AG10803 (cell line): ENCODE measurements at places on chromosomes 6 and 20.

DNA sequence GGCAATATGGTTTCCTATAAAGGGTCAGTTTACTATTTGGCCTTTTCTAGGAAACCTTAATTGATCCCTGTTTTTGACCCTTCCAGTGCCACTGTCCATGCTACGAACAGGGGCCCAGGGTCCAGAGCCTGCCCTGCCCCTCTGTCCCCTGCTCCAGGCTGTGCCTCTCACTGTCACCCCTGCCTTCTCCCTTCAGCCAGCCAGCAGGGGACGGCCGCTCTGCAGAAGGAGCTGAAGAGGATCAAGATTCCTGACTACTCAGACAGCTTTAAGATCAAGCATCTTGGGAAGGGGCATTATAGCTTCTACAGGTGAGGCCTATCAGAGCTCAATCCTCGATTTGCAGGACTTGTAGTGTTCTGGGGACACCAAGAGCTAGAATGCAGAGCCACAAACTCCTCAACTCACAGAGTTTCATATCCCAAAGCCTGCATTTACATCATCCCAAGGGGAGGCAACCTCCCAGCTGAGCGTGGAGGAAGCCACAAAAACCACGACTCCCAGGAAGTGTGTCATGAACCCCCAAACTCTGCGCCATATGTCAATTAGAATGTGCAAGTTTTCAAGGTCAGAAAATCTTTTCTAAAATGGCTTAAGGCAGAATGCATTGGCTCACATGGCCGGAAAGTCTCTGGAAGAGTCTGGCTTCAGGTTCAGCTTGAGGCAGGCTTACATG is 3.6 kb downstream of the BPI start:
- peak; percentile 76 for DNase-seq

GRCh38 chr6:160042788-160043301 is 74.0 kb downstream of the IGF2R start:
- DNase-seq = peak; percentile 18

DNA sequence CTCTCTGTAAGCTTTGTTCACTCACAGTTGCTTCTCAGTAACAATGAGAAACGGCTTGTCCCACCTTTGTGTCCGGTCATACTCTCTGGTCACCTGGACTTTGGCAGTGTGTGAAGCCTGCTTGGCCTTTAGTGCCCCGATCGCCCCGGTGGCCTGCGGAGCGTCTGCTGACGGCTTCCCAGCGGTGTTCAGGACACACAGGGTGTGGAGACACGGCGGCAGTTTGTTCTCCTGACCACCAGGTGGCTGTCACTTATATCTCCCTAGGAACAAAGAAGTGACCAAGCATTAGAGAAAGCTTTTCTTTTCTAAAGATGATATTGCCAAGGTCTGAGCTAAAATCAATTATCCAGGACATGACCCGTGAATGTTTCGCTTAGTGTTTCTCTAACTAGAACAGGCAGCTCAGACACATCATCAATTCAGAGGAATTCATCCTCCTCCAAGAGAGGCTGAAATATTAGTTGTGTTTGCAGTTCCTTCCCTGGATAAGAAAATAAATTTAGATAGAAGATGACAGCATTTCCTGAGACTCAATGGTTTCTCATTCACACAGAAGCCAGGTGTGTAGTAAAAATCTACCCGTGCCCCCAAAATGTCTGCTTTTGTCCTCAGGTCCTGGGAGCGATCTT is 167.4 kb upstream of the THBS2 start:
- DNase-seq = no peak

DNA sequence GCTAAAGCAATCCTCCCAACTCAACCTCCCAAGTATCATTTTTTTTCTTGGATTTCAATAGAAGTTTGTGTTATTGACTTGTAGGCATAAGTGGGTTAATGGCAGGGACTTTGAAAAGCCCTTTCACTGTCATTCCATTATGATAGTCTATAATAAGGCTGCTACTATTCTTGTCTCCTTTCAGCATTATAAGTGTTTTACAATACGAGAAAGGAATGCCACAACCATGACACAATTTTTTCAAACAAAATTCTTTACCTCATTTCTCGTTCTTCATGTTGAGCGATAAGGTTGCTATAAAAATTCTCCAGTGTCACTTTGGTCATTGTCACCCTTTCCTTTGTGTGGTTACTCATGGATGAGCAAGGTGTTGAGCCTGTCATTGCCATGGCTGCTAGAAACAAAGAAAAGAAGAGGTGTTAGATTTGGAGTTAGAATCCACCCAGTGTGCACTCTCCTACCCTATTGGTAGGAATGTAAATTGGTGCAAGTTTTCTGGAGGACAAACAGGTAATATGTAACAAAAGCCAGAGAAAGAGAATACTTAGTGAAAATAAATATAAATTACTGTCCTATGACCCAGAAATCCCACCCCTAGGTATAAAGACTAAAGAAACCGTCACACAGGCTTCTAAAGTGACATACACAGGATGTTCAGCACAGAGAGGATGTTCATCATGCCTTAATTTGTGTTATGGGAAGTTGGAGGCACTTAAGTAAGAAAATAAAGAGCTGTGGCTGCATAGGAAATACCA is 7.3 kb downstream of the STK38 start:
- no peak for DNase-seq

GRCh38 chr20:53921443-53921973 is 148.9 kb downstream of the BCAS1 start:
- DNase-seq = no peak

DNA sequence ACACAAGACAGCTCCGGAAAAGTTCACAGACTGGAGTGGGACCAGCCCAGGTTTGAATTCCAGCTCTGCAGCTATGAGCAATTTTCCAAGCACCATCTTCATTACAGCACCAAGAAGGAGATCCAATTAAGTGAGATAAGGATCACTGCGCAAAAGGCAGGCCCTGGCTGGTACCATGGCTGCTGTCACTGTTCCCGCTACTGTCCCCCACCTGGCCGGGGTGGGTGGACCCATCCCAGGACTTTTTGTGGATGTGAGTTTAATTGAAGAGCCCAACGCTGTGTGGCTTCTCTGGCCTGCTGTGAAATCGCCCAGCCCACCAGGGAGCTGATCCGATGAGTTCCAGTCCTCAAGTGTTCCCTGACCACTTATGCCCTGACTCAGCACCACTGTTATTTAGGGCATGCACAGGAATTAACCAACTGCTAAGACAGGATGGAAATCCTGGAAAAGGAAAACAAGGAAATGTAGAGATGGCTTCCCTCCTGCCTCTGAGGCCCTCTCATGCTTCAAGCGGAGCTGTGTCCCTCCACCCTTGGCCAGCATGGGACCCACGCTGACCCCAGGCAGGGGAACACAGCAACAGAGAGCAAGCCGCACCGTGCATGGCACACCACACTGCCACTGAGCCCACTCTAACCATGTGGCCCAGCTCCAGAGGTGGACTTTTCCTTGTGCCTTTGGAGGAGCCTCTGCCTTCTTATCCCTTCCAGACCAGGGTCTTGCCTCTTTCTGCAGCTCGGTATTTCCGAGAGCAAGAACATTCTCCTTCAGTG is 150.0 kb upstream of the CST7 start:
- peak; percentile 59 for DNase-seq

GRCh38 chr6:24517659-24518543 is 23.1 kb downstream of the ALDH5A1 start:
- DNase-seq = no peak

- DNase-seq = no peak
Measured at GRCh38 chr20:33757458-33757857, 25.7 kb downstream of the ZNF341 start.

DNA sequence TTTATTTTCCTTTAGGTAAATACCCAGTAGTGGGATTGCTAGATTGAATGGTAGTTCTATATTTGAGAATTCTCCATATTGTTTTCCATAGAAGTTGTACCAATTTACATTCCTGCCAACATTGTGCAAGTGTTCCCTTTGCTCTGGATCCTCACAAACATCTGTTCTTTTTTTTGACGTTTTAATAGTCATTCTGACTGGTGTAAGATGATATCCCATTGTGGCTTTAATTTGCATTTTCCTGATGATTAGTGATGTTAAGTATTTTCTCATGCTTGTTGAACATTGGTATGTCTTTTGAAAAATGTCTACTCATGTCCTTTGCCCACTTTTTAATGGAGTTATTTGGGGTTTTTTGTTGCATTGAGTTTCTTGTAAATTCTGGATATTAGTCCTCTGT is 85.6 kb downstream of the UBE3D start:
- peak; percentile 92 for DNase-seq

DNA sequence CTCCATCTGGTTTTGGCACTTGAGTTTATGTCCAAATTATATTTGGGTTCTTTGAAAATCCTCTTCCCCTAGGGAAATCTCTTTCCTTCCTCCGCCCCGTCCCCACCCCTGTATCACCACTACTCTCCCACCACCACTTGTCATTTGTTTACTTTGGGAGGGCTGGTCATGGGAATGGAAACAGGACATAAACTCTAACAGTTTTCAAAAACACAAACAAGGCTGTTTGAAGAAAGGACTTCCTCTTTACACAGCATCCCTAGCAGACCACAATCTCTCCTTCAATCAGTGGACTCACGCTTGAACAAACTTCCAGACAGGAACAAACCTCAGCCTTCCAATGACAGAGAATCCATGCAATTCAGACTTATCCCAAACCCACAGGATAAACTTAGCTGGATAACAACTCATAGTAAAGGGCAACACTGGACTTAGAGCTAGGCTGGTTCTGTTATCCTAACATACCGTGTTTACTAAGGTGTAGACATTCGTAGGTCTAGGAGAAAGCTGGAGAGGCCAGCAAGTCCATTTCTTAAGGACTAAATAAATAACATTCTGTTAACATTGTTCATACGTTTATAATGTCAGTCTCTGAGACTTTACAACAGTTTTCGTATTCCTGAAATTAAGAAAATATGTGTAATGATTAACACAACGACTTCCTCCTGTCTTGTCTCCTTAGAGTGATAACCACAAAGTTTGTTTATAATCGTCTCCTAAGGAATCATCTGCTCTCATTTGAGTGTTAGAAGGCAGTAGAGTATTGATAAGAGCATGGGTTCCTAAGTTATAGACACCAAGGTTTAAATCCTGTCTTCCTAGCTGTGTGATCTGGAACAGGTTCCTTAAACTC is 44.1 kb upstream of the CTAGE9 start:
- DNase-seq = no peak

DNA sequence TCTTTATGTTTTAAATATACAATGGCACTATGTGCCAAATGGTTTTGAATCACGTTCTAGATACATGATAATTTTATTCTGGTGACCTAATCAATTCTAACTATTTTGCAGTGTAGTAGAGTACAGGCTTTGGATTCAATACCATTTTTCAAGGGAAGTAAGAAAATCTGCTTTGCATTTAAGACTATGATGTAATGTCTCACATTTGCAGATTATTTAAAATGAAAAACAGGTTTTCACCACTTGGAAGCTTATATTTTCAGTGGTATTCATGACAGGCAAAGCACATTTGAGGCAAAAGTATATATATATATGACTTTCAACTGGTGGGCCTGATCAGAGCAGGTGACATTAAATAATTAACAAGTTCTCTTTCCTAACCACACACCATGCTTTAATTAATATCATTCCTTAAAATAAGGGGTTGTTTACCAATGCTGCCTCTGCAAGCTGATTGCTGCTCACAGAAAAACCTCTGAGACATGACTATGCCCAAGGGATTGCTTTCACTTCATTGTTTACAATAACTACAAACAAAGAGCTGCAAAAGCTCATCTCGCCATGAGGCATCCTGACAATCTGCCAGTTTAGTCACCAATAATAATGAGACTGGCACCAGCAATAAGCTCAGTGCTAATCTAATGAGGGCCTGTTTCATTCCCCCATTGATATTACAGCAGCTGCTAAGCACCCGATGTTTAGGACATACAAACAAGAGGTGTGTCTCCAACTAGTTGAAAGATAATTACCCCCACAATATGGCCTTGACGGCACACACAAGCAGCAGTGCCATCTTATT is 1176.0 kb upstream of the GJE1 start:
- peak; percentile 82 for DNase-seq

DNA sequence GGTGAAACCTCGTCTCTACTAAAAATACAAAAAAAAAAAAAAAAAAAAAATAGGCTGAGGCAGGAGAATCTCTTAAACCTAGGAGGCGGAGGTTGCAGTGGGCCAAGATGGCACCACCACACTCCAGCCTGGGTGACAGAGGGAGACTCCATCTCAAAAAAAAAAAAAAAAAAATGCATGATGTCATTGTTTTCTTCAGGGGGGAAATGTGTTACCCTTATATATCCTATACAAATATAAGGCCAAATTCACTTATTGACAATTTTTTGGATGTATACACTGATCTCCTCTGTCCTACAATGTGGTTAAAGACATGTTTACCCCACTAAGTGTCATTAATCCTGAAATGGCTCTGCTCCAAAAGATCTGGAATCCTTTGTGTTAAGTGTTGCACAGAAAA is 73.1 kb downstream of the TPBG start:
- DNase-seq = no peak

DNA sequence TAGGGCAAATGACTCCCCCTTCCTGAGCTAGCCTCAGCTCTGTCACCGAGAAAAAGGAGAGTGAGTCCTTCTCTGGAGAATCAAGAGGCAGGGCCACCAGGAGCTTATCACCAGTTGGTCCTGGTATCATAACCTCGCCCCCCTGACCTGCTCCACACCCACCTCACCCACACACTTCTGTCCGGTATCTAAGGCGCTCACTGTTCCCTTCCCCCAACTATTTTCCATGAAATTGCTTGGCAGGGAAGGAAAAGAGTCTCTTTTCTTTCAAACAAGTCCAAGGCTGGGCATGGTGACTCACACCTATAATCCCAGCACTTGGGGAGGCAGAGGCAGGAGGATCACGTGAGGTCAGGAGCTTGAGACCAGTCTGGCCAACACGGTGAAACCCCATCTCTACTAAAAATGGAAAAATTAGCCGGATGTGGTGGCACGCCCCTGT is 77.6 kb downstream of the ZMYND8 start:
- DNase-seq = no peak

- DNase-seq = peak; percentile 97
Measured at GRCh38 chr6:11197175-11197536, 35.3 kb downstream of the NEDD9 start.

DNA sequence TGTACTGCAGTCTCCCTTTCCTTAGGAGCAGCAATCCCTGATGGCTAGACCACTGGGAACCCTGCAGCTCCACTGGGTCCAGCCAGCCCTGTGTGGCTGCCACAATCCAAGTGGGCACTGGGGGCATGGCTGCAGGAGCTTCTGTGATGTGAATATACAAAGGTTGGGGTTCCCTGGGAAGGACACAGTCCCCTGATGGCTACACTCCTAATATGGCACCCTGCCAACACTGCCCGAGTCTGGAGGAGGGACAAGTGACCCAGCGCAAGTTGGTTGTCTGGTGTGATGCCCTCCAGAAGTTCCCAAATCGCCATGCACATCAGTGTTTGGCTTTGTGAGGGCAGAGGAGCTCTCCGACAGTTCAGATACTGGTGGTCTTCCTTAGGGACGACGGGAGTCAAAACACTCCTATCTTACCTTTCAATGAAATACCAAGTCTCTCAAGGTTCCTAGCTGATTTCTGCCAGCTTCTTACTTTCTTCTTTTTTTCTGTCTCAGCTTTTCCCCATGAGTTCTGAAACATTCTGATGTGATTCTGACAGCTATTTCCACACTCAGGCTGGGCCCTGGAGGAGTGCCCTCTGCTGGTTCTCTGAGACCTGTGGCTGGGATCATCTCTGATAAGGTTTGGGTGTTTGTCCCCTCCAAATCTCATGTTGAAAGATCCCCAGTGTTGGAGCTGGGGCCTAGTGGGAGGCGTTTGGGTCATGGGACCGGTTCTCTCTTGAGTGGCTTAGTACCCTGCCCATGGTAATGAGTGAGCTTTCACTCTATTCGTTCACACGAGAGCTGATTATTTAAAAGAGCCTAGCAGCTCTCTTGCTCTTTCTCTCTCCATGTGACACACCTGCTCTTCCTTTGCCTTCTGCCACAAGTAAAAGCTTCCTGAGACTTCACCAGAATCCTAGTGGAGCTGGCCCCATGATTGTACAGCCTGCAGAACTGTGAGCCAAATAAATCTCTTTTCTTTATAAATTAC is 15.5 kb upstream of the ZFP57 start:
- DNase-seq = no peak
